ENCODE measurements at places on chromosomes 13 and 19.

DNA sequence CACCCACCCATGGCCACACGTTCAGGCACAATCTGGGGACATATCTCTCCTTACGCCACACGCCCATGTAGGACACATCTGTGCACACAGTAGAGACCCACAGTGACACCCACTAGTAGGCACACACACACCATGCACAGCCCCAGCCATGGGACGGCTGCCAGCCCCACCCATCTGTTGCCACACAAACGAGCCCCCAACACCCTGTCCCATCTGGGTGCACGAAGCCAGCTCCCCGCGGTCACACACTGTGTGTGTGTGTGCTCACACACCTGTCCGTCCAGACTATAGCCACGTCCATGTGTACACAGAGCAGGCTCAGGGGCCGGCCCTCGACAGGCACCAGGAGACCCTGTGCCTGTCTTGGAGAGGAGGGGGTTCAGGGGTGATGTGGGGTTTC, 10.6 kb downstream of the ERFL start:
- no peak for DNase-seq

DNA sequence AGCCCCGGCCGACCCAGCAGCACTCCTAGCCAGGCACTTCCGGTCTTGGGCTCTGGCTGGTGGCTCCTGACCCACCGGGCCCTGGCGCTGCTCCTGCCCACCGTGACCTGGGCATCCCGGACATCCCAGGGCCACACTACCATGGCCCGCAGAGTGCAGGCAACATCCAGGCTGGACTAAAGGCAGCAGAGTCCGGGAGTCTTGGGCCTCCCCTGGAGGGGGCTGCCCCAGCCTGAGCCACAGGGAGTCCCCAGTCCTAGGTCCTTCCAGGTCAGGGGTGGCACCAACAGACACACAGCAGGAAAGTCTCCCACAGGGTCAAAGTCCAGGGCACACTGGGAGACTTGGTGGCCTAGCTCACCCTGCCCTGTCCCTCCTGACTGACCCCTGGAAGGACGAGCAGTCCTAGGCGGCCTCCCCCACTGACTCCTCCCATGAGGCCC, 10.8 kb downstream of the LSM4 start:
- no peak for DNase-seq

DNA sequence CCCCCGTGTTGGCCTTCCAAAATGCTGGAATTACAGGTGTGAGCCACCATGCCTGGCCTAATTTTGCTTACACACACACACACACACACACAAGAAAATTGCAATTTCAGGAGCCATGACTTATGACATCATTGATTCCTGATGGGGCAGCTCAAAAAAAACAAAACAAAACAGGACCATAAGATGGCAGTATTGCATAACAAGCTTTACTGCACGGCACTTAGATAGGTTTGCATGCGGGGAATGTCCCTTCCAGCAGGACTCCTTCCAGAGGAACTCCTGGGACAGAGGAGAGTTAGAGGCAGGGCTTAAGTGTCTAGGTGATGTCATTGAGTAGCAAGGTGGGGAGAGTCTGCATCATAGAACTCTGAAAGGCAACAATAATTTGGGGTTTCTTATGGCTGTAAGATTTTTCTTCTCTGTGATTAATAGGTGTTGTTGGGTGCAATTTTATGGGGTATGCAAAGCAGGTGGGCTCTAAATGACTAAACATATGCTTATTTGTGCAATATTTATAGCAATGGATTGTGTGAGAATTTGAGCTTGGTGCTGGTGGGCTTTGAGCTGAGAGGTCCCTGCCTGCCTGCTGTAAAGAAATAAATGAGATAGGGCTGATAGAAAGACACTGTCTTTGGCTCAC, 9.0 kb upstream of the ACSBG2 start:
- DNase-seq: peak; percentile 32

DNA sequence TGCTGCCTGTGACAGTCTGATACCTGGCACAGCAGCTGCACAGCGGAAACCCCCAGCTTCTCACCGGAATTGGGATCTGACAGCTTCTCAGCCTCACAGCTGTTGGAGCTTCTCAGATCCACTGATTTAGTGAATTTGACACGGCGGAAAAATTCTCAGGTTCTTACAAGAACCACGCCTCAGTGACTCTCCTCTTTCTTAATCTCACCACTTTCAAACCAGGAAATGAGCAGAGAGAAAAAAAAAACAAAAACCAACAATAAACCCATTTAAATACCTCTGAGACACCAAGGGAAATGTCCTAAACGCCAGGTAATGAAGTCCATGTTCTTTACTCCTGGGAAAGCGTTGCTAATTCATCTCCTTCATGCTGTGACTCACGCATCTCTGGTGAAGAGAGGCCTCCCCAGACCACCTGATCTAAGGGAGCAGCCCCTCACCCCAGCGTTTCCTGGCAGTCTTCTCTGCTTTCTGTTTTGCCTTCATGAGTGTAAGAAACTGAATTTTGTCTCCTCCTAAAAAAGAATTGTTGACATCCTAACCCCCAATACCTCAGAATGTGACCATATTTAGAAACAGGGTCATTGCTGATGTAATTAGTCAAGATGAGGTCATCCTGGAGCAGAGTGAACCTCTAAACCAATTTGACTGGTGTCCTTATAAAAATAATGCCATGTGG, 15.9 kb upstream of the IZUMO2 start:
- DNase-seq: no peak

DNA sequence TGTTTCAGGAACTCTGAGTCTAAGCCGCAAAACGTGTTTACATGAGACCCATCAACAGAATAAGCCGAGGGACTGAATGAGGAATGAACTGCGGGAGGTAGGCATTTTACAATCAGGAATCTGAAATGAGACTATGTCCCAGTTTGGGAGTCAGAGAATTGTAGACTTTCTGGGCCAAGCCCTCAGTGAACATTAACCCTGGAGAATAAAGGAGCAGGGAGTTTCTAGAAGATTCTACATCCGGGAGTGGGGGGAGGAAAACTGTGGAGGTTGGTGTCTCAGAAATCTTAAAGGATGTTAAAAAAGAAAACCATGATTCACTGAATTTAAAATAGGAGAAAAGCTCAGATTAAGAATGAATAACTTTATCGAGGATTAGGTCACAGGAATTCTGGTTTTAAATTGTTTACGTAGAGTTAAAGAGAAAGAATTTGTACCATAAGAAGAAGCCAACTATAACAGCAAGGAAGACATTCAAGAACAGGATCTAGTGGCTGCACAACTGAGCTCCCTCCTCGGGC, 18.5 kb downstream of the RFX2 start:
- DNase-seq: no peak

DNA sequence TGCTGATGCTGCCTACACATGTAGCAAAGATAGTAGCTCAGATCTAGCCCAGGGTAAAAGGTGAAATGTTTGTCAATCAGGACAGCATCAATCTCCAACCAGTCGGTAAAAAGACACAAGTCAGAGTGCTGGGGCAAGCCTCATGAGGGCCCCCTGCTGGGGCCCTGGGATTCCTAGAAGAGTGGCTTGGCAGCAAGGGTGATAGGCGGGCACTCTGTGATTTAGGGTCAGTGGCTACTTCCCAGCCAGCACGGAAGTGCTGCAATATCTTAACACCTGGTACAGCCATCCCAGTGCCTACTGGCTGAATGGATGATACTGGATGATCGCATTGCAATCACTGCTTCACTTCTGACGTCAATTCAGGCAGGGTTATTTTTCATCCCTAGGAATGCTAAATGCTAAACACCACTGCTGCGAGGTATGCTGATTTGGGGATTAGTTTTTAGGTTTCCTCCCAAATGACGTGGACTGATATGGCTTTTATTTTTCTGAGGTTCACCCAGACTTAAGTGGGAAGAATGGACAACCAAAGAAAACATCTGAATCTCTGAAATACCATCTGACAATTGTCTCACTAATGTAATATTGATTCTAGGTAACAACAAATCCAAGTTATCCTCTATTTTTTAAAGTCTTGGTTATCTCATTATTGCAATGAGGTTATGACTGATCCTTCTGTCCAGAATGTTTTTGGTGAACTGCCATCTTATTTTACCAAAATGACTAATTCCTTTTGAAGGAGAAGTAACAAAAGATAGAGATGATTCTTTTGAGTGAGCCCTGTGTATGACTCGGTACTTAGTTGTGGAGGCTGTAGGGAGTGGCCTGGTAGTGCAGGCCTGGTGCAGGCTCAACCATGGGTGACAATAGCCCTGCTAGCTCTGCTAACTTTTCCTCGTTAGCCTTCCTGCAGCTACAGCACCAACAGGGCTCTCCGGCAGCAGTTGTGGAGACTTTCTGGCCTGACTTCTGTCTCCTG, 432.5 kb downstream of the FGF9 start:
- no peak for DNase-seq
